ENCODE measurements at places on chromosomes 12 and 14.

DNA sequence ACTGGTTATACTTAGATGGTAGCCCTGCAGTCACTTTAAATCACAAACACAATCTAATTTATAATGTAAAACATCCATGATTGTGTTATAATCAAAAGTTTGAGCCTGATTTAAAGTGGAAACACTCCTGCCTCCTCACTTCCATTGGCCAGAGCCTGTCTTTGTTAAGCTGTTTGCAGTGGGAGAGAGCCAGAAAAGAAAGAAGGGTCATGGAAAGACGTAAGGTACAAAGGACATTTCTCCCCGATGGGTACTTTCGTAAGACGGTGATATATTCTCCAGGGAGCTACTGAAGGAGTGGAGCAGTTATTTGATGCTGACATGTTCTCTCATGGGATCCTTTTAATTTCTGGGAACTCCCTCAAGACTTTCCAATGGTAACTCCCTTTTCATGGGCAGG, 164.0 kb downstream of the METTL25 start:
- no peak for DNase-seq

DNA sequence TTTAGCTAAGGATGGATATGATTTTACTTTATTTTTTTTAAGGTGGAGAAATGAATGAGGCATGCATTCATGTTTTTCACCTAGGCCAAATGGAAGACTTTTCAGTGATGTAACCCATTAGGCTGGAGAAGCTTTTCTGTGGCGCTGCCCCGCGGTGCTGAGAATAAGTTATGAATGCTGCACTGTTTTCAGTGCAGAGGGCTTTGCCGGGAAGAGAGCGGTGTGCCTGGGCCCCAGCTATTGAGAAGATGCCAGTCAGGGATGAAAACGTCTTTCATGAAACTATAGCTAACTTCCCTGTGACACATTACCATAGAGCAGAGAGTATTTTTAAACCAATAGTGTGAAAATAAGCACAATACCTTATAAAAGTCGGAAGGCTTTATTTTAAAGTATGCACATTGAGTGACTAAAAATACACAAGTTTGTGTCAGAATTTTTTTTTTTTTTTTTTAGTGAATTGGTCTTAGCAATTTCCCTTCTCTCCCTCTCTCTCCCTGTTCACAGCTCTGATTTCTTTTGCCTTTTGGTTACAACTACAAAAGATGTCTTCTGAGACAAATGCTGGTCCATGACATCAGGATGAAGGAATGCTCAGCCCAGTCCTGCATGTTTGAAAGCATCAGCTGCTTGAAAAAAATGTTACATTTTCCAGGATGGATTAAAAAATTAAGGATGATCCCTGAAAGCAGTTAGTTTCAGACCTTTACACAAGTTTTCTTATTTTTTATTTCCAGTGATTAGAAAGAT, 48.3 kb downstream of the NPAS3 start:
- DNase-seq, result no peak

GRCh38 chr14:92417759-92418158, 94.8 kb downstream of the SLC24A4 start:
- DNase-seq, result no peak

DNA sequence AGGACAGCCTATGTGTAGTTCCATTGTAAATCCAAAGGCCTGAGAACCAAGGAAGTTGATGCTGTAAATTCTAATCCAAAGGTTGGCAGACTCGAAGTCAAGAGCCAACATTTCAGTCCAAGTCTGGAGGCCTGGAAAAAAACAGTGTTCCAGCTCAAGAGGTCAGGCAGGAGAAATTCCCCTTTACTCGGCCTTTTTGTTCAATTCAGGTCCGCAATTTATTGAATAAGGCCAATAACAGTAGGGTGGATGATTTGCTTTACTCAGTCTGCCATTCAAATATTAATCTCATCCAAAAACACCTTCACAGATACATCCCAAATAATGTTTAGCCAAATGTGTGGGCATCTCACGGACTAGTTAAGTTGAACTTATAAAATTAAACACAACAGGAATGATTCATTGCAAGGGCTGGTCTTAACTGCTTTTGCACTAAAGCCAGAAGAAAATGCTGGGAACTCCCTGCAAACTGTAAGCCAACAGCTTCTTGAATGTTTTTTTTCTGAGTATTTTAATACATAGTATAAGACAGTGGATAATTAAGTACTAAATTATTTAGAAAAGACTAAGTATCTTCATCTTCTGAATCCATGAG, 197.4 kb upstream of the GARIN6 start:
- no peak for DNase-seq

GRCh38 chr14:91649930-91650329, 82.0 kb downstream of the CATSPERB start:
- DNase-seq, result no peak

GRCh38 chr12:6927379-6928021, at the start of gene ATN1:
ATN1 (plus strand) TSS chr12:6927959; CDS start chr12:6934002, 6,043 bp downstream.
- DNase-seq, result no peak

GRCh38 chr12:54431911-54432814, 13.1 kb upstream of the ITGA5 start:
- DNase-seq, result no peak

GRCh38 chr12:122244565-122245371, 18.9 kb upstream of the DIABLO start:
- DNase-seq, result peak; percentile 1

GRCh38 chr14:104585966-104586697, 6.6 kb downstream of the C14orf180 start:
- no peak for DNase-seq

GRCh38 chr14:69246331-69246730, 13.6 kb upstream of the GALNT16 start:
- no peak for DNase-seq

- DNase-seq, result no peak
Measured at GRCh38 chr12:113289361-113289760, 45.5 kb downstream of the SLC8B1 start.

DNA sequence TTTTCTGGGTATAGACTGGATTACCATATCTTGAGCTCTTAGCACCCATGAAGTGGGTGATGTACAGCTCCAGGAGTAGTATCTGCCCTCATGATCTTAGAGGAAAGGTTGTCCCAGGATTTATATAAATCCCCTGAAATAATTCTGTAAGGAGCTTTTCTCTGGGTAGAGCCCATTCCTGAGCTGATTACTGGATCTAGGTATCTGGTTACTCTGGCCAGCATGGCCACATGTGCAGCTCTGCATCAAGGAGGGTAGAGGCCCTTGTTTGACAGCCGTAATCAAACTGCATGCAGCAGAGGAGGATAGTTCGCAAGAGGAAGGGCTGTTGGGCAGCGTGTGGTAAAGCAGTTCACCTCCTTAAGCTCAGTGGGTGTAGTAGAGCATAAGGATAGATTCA, 8.5 kb downstream of the COX14 start:
- DNase-seq, result no peak

GRCh38 chr12:92107621-92108131, 38.0 kb downstream of the BTG1 start:
- DNase-seq, result no peak

- DNase-seq, result no peak
Measured at GRCh38 chr12:53193985-53194716, 12.9 kb downstream of the ITGB7 start.

- DNase-seq, result peak; percentile 12
Measured at GRCh38 chr12:52836042-52836466, 1.9 kb upstream of the KRT79 start.

Data from T-cell (primary cell).